Inflammatory macrophage treated with lipopolysaccharide for 1 hour (primary cell): ENCODE measurements at places on chromosomes 1 and 21.

DNA sequence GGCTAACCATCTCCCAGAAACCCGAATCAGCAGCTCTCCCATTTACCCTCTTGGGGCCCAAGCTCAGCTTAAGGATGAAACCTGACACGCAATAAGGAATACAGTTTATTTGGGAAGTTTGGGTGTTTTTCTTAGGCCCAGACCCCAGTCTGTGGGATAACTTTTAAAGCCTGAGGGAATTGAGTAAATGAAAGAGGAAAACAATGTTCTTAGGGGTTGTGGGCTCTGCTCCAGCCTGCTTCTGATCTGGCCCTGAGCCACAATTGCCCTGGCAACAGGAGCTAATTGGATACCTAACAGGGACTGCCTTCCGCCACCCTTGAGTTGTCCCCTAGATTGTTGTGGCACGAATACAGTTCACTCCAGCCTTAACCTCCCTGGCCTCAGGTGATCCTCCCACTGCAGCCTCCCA lies 20.1 kb downstream of the DYRK3 start:
- no peak for DNase-seq

DNA sequence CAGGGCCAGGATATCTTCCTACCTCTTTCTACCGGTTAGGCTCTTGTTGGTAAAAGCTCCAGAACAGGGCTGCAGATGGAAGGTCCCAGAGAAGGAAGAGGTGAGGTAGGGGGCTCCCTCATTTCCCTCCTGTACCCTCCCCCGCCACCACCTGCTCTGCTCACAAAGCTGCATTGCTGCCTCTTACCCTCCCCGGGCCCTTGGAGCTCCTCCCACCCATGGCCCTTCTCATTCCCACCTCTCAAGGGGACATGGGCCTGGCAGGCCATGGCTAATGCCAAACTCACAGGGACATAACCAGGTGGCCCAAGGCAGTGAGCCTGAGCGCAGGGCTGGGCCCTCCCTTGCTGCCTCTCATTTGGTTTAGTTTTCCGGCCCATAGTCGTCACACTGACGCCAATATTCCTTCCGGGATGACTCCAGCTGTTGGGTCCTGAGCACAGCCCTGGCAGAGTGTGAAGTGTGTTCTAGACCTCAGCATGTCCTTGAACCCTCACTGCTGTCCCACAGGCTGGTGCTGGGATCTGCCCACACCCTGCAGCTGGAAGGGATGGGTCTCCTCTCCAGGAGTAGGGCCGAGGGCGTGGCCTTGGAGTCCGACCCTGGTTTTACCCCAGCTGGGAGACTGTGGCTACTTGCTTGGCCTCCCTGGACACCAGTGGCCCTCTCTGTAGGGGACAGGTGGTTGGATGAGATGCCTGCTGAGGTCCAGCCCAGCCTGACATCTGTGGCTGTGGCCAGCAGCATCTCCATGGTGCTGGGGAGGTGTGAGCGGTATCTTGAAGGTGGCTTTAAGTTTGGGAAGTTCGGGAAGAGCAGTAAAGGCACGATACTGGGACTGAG lies 104.6 kb downstream of the ARHGEF10L start:
- DNase-seq = no peak

GRCh38 chr1:202680586-202681352 lies 29.5 kb downstream of the SYT2 start:
- no peak for DNase-seq

DNA sequence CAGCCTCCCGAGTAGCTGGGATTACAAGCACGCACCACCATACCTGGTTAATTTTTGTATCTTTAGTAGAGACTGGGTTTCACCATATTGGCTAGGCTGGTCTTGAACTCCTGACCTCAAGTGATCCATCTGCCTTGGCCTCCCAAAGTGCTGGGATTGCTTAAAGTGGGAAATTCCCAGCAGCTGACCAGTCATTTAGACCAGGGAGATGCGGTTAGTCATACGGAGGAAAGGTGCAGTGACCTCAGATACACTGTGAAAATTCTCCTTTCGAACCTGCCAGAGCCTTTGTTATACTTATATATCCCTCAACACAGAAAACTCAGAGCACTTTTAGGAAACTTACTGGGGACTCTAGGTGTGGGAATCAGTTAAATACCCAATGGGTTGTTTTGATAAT lies 39.6 kb downstream of the MAP10 start:
- no peak for DNase-seq

DNA sequence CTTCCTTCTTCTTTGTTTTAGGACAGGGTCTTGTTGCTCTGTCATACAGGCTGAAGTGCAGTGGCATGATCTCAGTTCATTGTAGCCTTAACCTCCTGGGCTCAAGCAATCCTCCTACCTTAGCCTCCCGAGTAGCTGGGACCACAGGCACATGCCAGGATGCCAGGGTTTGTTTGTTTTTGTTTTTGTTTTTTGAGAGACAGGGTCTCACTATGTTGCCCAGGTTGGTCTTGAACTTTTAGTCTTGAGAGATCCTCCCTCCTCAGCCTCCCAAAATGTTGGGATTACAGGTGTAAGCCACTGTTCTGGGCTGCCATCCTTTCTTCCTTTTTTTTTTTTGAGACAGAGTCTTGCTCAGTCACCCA lies 56.5 kb upstream of the SLC45A1 start:
- no peak for DNase-seq

DNA sequence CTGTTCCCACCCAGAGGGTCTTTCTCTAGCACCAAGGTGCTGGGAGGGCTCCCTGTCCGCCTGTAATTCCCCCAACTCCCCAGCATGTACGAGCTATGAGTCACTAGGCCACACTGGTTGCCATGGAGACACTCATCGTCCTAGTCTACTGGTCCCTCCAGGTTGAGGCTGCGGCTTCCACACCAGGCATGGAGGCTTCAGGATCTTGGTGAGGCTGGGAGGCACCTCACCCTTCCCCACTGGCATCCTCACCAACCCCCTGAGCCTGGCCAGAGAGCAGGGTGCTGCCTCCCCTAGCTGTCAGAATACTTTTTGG lies 75.6 kb upstream of the KAZN start:
- no peak for DNase-seq
